ENCODE measurements at places on chromosomes 4 and X. TPM values are rescaled to one million over a fixed set of nuclear protein-coding genes. Genes with fewer than 3 reads are reported as not detected.

UGT2A1 gene
- not detected for total RNA-seq

- H3K4me1 ChIP-seq: no peaks in the 10 kb centered on the region
- no peak overlapping the region for H3K27ac ChIP-seq
- H3K27me3 ChIP-seq: no peaks in the 10 kb centered on the region
- H3K36me3 ChIP-seq: no peaks in the 10 kb centered on the region
- no peak overlapping the region for H3K4me3 ChIP-seq
Measured at GRCh38 chr4:173380987-173381386, 10.2 kb downstream of the SAP30 start.

DNA sequence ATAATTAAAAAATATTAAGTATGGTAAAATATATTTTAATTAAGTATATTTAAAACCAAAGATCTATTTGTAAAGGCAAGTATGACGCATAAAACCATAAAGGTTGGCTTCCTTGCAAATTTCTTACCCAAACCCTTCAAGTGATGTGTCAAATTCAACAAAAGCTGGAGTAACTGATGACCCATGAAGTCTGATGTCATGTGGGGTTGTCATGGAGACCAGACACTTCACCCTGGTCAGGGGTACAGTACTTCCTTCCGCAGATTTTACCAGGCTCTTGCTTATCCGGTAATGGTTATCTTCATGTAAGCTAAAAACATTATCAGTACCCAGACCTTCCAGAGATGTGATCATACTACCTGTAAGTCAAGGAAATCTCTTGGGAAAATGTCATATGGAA is 170.1 kb downstream of the WDFY3 start:
- no peaks in the 10 kb centered on the region for H3K27me3 ChIP-seq
- DNase-seq: no peak
- no peaks in the 10 kb centered on the region for H3K36me3 ChIP-seq
- H3K4me3 ChIP-seq: no peak overlapping the region

GAGE12E gene
- total RNA-seq: not detected

GRCh38 chrX:38985375-38985774 is 184.1 kb downstream of the MID1IP1 start:
- H3K36me3 ChIP-seq: no peaks in the 10 kb centered on the region
- no peak overlapping the region for H3K27ac ChIP-seq
- H3K27me3 ChIP-seq: no peaks in the 10 kb centered on the region

- no peaks in the 10 kb centered on the region for H3K36me3 ChIP-seq
Measured at GRCh38 chr4:133637161-133637560, 488.1 kb downstream of the PCDH10 start.

DNA sequence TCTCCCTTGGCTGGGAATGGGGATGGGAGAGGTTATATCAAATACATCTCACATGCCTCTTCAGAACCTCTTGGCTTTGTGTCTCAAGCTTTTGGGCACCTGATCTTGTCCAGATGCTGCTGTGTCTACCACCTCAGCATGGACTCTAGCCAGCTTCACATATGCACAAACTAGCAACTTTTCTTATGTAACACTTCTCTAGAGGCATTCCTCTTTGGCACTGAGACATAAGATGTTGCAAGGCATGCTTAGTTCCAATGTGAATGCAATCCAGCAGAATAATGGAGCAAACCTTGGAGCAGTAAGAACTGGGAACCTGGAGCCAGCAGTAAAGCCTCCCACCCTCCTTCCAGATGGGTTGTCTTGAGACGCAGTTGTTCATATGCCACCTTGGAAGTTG is 113.4 kb upstream of the TMEM47 start:
- no peak for DNase-seq
- H3K27me3 ChIP-seq: no peaks in the 10 kb centered on the region
- H3K4me3 ChIP-seq: no peak overlapping the region
- no peak overlapping the region for H3K27ac ChIP-seq
- no peaks in the 10 kb centered on the region for H3K36me3 ChIP-seq

DNA sequence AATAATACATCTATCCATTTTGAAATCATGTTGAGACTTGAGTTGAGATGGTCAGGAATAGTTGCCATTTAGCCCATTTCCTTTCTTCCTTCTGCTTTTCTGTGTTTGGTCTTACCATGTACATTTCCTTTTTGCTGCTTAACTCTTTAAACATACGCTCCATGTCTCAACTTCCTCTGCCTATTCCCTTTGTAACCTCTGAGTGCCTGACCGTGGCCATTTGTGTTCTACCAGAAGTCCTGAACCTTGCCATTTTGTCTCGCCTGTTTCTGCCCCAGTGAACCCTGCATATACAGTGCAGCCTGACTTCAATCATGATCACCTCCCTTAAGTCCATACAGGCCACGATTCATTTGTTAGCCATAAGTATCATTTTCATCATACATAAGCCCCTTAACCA is 169.0 kb downstream of the RAPGEF2 start:
- no peak overlapping the region for H3K4me3 ChIP-seq
- DNase-seq: no peak
- peaks cover 30% of the 10 kb centered on the region for H3K4me1 ChIP-seq
- no peaks in the 10 kb centered on the region for H3K36me3 ChIP-seq

DNA sequence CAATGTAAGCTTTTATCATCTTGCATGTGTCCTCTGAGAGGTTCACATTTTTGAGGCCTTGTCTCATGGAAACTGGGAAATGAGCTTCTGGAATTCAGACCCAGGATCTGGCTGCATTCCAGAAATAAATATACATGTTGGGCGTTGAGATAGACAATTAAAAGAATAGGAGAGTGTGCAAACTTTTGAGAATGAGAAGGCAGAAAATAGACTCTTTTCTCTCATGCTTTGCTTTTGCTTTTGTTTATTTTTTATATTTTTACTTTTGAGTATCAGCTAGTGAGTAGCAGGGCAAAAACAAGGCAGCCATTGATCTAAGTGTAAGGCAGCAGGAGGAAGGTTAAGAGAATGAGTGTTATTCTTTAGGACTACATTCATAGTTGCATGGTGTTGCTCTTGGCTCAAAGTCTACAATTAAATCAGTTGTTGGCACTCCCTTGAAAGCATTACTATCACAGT is 12.4 kb downstream of the SHROOM3 start:
- H3K4me3 ChIP-seq: no peak overlapping the region
- no peaks in the 10 kb centered on the region for H3K36me3 ChIP-seq
- H3K27ac ChIP-seq: no peak overlapping the region

GRCh38 chrX:141652286-141652685 is 46.3 kb downstream of the SPANXD start:
- no peaks in the 10 kb centered on the region for H3K27me3 ChIP-seq
- no peak overlapping the region for H3K4me3 ChIP-seq
- no peak overlapping the region for H3K27ac ChIP-seq
- H3K36me3 ChIP-seq: no peaks in the 10 kb centered on the region
- H3K4me1 ChIP-seq: no peaks in the 10 kb centered on the region

STARD8 gene
- total RNA-seq: 14.7 TPM

GRCh38 chr4:116143198-116143597 is 942.2 kb downstream of the TRAM1L1 start:
- no peaks in the 10 kb centered on the region for H3K4me1 ChIP-seq
- no peak for DNase-seq
- H3K4me3 ChIP-seq: no peak overlapping the region
- H3K36me3 ChIP-seq: no peaks in the 10 kb centered on the region

DNA sequence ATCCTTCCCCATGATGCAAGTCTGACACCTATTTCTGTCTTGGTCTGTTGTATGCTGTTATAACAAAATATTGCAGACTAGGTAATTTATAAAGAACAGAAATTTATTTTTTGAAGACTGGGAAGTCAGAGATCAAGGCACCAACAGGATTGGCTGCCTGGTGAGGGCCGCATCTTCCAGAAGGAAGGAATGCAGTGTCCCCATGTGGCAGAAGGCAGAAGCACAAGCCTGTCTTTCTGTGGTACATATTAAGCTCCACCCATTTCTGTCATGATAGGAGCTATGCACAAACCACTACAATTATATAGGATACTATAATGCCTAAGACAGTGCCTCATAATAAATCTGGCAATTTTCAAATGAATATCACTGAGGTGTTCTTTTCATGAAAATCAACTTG is 502.3 kb upstream of the DIAPH2 start:
- DNase-seq: no peak
- H3K27me3 ChIP-seq: no peaks in the 10 kb centered on the region
- H3K36me3 ChIP-seq: no peaks in the 10 kb centered on the region
- H3K27ac ChIP-seq: no peak overlapping the region

SLC6A14 gene
- total RNA-seq: 117 TPM

- DNase-seq: no peak
- H3K36me3 ChIP-seq: no peaks in the 10 kb centered on the region
- H3K27me3 ChIP-seq: no peaks in the 10 kb centered on the region
- H3K4me1 ChIP-seq: no peaks in the 10 kb centered on the region
- no peak overlapping the region for H3K4me3 ChIP-seq
- H3K27ac ChIP-seq: no peak overlapping the region
Measured at GRCh38 chr4:80362578-80363181, 27.1 kb downstream of the CFAP299 start.

- no peak overlapping the region for H3K4me3 ChIP-seq
- no peaks in the 10 kb centered on the region for H3K36me3 ChIP-seq
- no peaks in the 10 kb centered on the region for H3K27me3 ChIP-seq
- H3K4me1 ChIP-seq: no peaks in the 10 kb centered on the region
- no peak overlapping the region for H3K27ac ChIP-seq
Measured at GRCh38 chr4:108110450-108110849, 58.3 kb downstream of the LEF1 start.

DNA sequence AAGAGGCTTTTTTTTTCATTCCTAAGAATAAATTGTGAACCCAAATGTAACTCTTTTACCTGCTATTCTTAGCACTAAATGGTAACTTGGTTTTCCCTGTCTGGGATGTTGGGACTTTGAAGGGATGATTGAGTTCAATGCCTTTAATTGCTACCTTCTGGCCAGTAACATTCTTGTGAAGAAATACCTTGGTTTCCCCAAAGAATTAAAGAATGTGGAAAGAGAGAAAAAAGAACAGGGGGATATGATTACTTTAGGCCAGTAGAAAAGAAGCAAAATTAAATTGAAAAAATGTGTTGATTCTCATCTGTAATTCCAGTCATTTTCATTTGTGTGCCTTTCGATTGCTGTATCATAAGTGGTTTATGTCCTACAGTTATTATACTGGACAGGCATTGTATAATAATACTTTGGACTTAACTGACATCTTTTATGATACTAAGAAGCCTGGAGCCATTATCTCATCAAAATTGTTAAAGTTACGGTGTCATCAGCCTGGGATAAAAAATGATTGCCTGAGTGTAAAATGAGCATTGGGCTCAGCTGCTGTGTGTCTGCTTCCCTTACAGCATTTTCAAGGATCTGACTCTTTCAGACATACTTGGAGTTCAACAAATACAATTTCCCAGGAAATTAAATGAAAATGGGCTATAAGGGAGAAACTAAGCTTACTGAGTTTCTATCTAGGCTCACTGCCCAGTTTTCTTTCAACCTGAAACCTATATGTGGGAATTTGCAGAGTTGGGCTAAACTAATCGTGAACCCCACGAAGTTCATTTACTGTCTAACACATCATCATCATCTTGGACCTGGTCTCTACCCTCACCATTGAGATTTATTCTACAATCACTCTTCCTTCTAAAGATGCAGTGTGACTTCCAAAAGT is 146.3 kb downstream of the SHROOM3 start:
- H3K4me1 ChIP-seq: peaks cover 5% of the 10 kb centered on the region
- H3K4me3 ChIP-seq: no peak overlapping the region
- no peak for DNase-seq
- no peaks in the 10 kb centered on the region for H3K36me3 ChIP-seq

EREG gene
- 1.9 TPM for total RNA-seq

DNA sequence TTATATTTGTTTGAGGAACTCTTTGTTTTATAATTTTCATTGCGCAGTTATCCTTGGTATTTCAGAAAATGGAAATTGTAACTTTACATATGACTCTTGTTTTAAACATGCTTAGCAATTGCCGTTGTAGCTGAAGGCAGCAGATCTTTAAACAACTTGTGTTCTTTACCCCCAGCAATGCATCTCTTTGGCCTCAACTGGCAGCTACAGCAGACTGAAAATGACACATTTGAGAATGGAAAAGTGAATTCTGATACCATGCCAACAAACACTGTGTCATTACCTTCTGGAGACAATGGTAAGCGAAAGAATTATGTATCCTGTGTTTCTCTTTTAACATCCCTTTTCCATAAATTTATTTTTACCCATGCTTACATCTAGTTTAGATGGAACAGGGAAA is 263.6 kb downstream of the DCTD start:
- H3K27ac ChIP-seq: no peak overlapping the region
- no peaks in the 10 kb centered on the region for H3K4me1 ChIP-seq
- no peaks in the 10 kb centered on the region for H3K27me3 ChIP-seq
- DNase-seq: no peak

DNA sequence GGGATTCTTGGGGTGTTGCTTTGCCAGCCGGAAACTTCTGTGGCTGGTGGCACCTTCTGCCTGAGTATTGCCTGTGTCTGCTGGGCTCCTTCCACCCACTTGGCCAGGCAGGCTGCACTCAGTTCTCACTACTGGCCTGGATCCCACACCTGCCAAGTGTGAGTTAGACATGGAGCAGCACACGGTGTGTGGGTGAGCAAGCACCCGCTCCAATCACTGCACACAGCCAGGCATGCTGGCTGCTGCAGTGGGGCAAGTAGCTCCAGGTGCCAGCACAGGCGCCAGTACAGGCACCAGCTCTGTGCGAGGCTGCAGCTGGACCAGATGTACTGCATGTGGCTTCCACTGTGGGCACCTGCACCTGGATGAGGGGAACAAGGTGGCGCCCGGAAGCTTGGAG is 23.9 kb downstream of the DCUN1D4 start:
- no peaks in the 10 kb centered on the region for H3K27me3 ChIP-seq
- H3K36me3 ChIP-seq: peaks cover 7% of the 10 kb centered on the region
- DNase-seq: peak; percentile 36
- H3K4me3 ChIP-seq: no peak overlapping the region
- H3K27ac ChIP-seq: no peak overlapping the region

- no peak for DNase-seq
- H3K4me1 ChIP-seq: no peaks in the 10 kb centered on the region
- H3K36me3 ChIP-seq: no peaks in the 10 kb centered on the region
- H3K27me3 ChIP-seq: no peaks in the 10 kb centered on the region
- H3K4me3 ChIP-seq: no peak overlapping the region
Measured at GRCh38 chrX:132671229-132671641, 182.4 kb upstream of the MBNL3 start.

GPAT3 gene
- 9.9 TPM for total RNA-seq

- H3K27me3 ChIP-seq: no peaks in the 10 kb centered on the region
- H3K4me1 ChIP-seq: no peaks in the 10 kb centered on the region
- no peak overlapping the region for H3K4me3 ChIP-seq
- no peaks in the 10 kb centered on the region for H3K36me3 ChIP-seq
- no peak for DNase-seq
- H3K27ac ChIP-seq: no peak overlapping the region
Measured at GRCh38 chr4:89263265-89263664, 44.3 kb downstream of the GPRIN3 start.

KLB gene
- 9.0 TPM for total RNA-seq

- no peak overlapping the region for H3K27ac ChIP-seq
- H3K36me3 ChIP-seq: no peaks in the 10 kb centered on the region
- no peaks in the 10 kb centered on the region for H3K4me1 ChIP-seq
- no peak for DNase-seq
Measured at GRCh38 chr4:174935607-174936006, 17.4 kb downstream of the ADAM29 start.

- H3K27ac ChIP-seq: no peak overlapping the region
- H3K4me1 ChIP-seq: peaks cover 8% of the 10 kb centered on the region
- peaks cover 5% of the 10 kb centered on the region for H3K36me3 ChIP-seq
- no peak overlapping the region for H3K4me3 ChIP-seq
Measured at GRCh38 chr4:112322866-112323265, 25.7 kb downstream of the ALPK1 start.

SMC1A gene
- total RNA-seq: 49.2 TPM

GRCh38 chrX:140712413-140713173 is 3.0 kb downstream of the LINC00632 start:
- no peaks in the 10 kb centered on the region for H3K4me1 ChIP-seq
- H3K27ac ChIP-seq: no peak overlapping the region
- peak; percentile 39 for DNase-seq
- no peaks in the 10 kb centered on the region for H3K36me3 ChIP-seq
